CD4-positive, alpha-beta memory T cell (primary cell): ENCODE measurements at places on chromosomes 4 and X. TPM values are rescaled to one million over a fixed set of nuclear protein-coding genes. Genes with fewer than 3 reads are reported as not detected.

DNA sequence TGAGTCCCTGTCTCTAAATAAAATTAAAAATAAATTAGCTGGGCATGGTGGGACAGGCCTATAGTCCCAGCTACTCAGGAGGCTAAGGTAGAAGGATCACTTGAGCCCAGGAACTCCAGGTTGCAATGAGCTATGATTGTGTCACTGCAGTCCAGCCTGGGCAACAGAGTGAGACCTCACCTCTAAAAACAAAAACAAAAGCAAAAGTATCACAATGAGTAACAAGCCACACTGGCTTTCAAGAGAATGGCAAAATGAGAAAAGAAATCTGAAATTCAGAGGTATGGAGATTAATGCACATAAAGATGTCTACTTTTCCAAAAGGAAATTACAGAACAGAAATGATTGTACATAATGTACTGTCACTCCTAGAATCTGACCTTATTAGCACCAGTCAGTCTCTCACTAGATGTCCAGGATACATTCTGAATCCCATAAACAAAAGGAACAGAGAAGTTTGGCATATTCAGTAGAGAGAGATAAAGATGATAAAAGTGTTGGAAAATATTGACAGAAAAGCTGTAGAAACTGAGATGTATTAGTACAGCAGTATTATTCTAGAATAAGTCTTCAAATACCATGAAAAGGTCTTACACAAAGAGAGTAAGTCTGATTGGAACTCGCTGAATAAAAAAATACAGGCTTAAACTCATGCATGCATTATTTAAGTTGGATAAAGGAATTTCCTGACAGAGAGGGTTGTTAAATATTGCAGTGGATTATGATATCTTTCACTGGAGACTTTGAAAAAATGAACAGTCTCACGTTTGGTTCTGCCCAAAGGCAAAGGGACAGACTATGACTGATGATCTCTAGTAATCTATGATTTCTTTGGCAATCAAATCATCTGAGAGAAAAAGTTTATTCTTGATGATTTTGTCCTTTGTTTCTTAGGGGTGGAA, 102.5 kb downstream of the SH3RF1 start:
- H3K4me3 ChIP-seq: no peak overlapping the region
- H3K36me3 ChIP-seq: no peaks in the 10 kb centered on the region
- H3K27ac ChIP-seq: no peak overlapping the region
- no peaks in the 10 kb centered on the region for H3K27me3 ChIP-seq

TASL gene
- total RNA-seq: 2.8 TPM

DNA sequence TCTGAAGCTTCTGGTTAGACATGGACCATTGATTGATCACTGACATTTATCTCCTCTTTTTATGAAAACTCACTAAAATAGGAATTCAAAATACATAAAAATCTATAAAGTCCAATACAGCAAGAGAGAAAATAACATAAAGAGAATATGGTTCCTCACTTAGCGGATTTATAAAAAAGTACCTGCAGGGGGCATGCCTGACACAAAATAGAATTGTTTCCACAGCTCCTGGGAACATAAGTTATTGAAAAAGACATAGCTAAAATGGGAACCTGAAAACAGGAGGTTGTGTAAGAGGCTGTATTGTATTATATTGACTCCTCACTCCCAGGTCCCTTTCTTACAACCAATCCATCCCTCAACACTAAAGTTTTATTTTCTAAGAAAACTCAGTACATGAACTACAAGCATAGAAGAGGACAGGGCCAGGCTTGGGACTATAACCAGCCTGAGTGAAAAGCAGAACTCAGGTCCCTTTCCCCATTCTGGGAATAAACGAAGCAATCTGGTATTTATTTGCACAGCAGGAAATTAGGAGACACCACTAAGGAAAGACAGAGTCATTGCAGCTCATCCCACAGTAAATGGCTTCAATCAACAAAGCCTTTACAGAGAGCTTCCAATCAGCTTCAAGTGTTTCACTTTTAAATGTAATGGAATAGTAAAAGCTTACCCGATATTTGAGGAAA, 121.1 kb upstream of the NDST4 start:
- DNase-seq: peak; percentile 6
- no peak overlapping the region for H3K4me3 ChIP-seq
- H3K4me1 ChIP-seq: no peaks in the 10 kb centered on the region
- H3K36me3 ChIP-seq: no peaks in the 10 kb centered on the region
- H3K27ac ChIP-seq: no peak overlapping the region

COL4A5 gene
- total RNA-seq: not detected
